ENCODE measurements at places on chromosomes 12 and 14.
A peak's percentile ranks its signal among the peaks of the same experiment; 100 is the strongest.

- DNase-seq: no peak
Measured at GRCh38 chr12:117679776-117680175, 289.0 kb downstream of the KSR2 start.

- no peak for DNase-seq
Measured at GRCh38 chr12:5177096-5177495, 133.4 kb downstream of the KCNA5 start.

- no peak for DNase-seq
Measured at GRCh38 chr12:111425655-111426054, 19.9 kb downstream of the SH2B3 start.

DNA sequence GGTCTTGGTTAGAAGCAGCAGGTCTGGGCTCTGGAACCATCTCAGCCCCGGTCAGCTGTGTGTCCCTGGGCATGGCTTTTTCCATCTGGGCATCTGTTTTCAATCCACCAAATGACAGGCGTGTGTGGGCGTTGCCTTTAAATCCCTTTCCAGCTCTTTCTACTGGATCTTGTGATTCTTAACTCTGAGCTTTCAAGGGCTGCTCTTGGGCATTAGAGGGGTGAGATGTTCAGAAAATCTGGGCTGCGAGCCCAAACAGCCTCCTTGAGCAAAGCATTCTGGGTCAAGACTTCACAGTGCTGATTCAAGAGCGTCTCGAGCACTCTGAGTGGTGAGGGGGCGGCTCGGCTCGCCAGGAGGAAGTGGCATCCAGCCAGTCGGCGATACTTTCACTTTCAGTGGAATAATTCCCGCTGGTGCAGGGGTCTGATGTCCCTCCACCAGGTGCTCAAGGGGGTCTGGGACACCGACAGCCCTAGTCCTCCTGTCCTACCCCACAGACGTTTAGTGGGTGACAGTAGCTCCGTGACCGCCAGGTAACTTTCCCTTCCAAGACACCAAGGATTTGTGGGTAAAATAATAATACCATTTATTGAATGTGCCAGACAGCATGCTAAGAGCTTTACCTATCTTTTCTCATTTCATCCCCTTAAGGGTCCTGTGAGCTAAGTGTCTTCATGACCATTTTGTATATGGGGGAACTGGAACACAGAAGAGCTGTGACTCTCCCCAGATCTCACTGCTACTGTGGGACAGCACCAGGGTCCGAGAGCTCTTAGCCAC lies 114.0 kb downstream of the PLXNC1 start:
- peak; percentile 84 for DNase-seq

DNA sequence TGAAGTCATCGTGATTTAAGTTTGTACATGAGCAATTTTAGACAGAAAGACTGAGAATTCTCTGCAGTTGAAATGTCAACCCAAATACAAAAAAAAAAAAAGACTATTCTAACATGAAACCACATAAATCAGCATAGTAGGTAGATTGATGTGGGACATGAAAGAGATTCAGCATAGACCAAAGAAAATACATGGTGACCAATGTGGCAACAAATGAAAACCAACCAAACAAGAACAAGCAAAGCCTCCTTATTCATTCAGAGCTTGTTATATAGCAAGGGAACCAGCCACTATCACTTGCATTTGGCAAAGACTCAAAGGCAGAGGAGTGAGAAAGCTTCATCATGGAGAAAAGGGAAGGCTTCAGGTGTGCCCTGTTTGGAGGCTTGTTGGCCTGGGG lies 144.4 kb upstream of the TMPO start:
- DNase-seq: no peak

- DNase-seq: no peak
Measured at GRCh38 chr14:68546839-68547238, 246.0 kb downstream of the ZFP36L1 start.

GRCh38 chr14:68020999-68021663 lies 201.6 kb downstream of the RAD51B start:
- no peak for DNase-seq

DNA sequence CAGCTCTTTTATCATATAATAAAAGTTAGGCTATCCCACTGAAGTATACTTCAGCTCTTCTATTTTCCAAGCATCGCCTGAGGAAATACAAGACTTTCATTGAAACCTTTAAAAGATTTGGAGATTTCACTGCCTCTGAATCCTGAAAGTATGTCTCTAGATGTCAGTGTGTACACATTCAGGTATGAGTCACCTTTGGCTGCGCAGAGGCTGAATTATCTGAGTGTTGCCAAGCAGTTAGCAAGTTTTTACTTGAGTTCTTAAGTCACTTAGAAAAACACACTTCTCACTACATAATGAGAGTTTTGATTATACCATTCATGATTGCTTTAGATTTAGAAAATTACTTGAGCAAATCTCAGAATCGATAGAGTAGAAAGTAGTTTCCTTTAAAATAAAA lies 210.3 kb downstream of the TMTC2 start:
- no peak for DNase-seq

DNA sequence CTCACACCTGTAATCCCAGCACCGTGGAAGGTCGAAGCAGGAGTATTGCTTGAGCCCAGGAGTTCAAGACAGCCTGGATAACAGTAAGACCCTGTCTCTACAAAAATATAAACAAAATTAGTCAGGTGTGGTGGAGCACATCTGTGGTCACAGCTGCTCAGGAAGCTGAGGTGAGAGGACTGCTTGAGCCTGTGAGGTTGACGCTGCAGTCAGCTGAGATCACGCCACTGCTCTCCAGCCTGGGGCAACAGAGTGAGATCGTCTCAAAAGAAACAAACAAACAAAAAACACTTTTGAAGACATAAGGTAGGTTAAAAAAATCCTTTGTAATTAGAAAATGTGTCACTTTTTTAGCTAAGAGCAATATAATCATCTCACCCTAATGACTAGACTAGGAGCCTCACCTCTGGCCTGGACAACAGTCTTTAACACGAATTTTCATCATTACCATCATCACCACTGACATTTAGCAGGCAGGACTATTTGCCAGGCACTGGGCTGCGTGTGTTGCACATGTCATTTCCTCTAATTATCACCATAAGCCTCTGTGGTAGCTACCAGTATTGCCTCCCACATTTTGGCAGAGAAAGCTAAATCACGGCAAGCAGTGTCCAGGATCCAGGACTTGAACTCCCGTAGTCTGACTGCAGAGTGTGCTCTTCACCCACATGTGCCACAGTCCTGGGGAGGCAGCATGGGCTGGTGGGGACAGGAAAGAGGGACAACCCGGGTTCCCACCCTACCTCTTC lies 4.6 kb upstream of the SYCP3 start:
- DNase-seq: no peak

GRCh38 chr12:112838731-112839130 lies 47.2 kb downstream of the RPH3A start:
- no peak for DNase-seq

- DNase-seq: no peak
Measured at GRCh38 chr14:60777856-60778578, 43.5 kb downstream of the MNAT1 start.

DNA sequence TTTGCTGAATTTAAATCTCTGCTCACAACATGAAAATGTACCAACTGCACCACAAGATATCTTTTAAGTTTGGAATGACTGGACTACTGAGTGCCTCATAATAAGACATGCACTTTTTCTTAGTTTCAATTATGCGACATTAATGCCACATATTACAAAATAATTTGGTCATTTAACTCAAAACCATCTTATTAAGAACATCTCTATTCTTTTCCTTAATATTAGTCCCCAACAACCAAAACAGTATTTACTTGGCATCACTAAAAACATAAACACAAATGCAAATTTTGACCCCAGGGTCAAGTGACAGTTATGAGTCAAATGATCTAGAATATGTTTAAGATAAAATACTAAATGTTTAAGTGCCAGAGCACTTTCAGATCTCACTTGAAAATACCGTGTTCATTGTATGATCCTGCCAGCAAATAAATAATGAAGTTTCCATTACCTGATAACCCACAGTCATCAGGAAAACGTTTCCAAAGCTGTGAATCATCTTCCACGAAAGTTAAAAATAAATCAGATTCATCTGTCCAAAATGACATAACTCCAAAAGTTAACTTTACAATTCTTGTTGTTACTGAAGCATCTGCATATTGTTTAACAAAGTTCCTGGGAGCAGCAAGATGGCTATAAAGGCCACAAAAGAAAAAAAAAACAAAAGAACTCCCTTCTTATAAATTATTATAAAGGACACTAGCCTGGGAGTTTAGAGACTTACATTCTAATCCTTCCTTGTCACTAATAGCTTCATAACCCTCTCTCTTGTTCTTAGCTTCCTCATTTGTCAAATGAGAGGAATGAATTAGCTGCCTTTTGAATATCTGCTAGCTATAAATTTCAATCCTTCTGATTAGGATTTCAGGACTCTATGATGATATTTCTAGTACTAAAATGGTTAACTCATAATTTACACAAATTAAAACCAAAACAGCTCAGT lies 30.5 kb upstream of the AP4S1 start:
- no peak for DNase-seq

DNA sequence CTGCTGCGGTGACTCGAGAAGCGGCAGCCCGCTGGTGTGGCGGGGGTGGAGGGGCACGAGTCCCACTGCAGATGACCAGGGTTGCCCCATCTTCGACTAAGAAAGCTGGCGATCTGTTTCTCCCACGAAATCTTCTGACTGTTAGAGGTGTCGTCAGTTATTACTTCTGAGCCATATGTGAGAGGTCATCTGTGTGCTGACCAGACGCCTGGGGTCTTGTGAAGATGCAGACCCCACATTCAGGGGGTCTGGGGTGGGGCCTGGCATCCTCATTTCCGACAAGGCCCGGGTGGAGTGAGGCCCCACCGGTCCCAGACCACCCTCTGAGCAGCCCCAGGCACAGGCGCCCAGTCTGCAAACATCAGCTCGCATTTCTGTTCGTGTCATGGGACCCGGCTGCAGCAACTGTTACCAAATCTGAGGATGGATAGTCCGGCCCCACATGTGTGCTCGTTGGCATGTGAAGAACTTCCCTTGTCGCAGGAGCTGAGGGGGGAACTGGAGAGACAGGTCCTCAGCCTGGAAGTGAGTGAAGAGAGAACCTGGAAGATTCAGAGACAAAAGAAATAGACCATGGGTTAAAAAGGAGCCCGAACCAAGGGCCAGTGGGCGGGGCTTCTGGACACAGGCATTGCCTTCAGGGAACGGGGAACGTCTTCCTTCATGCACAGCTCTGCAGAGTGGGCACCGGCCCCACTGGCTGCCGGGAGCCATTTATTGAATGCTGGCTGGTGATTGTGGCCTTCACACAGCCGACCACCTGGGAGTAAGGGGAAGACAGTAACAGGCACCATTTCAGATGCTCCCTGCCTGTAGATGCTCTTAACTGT lies 135.2 kb downstream of the ADGRD1 start:
- DNase-seq: no peak

GRCh38 chr12:53867216-53868012 lies 71.2 kb upstream of the HOXC13 start:
- no peak for DNase-seq

- no peak for DNase-seq
Measured at GRCh38 chr14:100577321-100577985, 9.8 kb downstream of the BEGAIN start.

DNA sequence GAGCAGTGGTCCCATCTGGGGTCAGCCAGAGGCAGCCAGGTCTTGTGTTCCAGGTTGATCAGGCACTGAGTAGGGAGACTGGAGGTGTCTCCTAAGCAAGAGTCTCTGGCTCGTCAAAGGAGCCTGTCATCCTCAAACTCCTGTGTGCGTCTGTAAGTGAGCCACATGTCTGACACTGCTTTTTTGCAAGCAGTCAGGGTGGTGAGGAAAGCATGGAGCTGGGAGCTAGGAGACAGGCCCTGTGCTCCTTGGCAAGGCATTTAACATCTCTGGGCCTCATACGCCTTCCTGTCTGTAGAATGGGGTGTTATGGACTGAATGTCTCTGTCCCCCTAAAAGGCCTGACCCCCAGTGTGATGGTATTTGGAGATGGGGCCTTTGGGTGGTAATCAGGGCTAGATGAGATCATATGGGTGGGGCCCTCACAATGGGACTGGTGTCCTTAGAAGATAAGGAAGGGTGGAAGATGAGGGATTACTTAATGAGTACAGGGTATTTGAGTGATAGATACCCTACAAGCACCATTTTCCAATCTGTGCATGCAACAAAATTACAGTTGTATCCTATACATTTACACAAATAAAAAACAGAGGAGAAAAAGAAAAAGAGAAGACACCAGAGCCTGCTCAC lies 53.0 kb downstream of the ARL6IP4 start:
- peak; percentile 35 for DNase-seq

GRCh38 chr14:63405715-63406114 lies 87.0 kb upstream of the GPHB5 start:
- DNase-seq: no peak

DNA sequence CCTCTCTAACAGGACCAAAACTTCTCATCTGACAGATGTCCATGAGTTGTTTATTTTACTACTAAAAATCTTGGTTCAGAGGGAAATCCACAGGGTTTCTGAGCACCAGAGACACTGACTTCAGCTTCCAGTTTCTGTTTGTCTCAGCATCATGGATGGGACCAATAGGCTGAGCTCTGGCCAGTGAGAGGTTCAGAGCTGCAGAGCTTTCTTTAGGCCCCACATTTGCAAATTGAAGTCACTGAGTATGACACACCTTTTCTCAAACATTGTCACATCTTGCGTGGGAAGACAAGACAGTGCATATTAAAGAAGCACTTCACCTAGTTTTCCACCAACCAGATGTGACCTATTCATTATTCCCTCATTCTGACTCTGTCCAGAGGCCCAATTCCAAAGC lies 45.2 kb downstream of the RDH12 start:
- no peak for DNase-seq

DNA sequence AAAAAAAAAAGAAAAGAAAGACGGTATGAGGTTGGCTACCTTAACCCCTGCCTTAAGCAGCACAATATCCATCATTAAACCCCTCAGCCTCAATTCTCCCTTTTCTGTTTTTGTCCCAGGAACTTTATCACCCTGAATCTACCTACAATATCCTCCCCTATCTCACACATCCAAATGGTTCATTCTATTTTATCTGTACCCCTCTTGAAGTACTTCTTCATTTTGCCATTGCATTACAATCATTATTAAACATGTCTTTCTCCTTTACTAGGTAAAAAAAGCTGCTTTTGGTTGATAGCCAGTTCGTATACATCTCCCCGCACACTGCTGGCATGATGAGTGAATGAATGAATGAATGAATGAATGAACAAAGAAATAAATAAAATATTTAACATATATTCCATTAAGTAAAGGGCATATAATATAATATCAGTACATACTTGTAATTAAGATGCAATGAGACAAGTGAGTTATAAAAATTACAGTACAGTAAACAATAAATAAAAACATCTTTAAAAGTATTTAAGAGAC lies 364 bp upstream of the GPR65 start:
- DNase-seq: no peak

GRCh38 chr12:64293654-64294364 lies 71.7 kb upstream of the KICS2 start:
- no peak for DNase-seq

DNA sequence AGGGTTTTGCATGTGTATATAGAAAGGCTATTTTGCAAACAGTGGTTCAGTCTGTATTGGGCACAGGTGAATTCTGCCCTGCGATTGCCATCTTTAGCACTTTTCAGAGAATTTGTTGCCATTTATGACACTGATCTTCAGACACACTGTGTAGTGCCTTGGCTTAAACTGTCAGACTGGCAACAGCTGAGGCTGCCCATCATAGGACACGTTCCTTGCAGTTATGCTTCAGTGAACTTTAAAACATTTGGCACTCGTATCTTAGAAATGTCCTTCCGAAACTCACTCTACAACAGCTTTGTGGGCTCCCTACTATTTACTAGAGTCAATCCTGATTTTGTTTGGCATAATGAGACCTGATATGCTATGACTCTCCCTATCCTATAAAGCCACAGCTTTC lies 29.1 kb downstream of the AP5M1 start:
- no peak for DNase-seq

GRCh38 chr14:104687601-104688504 lies 1.6 kb upstream of the INF2 start:
- DNase-seq: no peak

Data from KG1 (cell line).